ENCODE measurements at places on chromosomes 7 and 10. TPM values are rescaled to one million over a fixed set of nuclear protein-coding genes. Genes with fewer than 3 reads are reported as not detected.

OPN4 gene
- 2.3 TPM for polyA plus RNA-seq

DNA sequence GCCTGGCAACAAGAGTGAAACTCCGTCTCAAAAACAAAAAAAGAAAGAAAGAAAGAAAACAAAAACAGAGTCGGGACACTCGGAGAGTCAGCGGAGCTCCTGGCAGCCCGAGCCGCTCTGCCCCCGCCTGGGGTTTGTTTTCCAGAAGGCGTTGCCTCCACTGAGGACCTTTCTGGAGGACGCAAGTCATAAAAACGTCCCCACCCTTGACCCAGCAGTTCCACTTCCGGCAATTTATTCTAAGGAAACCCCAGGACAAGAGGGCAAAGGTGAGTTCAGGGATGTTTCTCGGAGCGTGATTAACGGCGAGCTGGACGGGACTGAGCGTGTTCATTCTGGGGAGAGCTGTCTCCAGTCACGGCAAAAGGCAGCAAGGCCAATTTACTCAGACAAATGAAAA lies 27.0 kb upstream of the SUN1 start:
- no peak for DNase-seq

DNA sequence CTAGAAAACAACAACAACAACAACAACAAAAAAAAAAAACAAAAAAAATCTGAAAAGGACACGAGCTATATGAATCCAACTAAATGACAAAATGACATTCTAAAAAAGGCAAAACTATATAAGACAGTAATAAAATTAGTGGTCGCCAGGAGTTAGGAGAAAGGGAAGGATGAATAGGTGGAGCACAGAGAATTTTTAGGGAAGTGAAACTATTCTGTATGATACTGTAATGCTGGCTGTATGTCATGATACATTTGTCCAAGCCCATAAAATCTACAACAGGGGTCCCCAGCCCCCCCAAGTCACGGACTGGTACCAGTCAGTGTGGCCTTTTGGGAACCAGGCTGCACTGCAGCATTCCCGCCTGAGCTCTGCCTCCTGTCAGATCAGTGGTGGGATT lies 2.8 kb upstream of the PUS7 start:
- DNase-seq = no peak

DNA sequence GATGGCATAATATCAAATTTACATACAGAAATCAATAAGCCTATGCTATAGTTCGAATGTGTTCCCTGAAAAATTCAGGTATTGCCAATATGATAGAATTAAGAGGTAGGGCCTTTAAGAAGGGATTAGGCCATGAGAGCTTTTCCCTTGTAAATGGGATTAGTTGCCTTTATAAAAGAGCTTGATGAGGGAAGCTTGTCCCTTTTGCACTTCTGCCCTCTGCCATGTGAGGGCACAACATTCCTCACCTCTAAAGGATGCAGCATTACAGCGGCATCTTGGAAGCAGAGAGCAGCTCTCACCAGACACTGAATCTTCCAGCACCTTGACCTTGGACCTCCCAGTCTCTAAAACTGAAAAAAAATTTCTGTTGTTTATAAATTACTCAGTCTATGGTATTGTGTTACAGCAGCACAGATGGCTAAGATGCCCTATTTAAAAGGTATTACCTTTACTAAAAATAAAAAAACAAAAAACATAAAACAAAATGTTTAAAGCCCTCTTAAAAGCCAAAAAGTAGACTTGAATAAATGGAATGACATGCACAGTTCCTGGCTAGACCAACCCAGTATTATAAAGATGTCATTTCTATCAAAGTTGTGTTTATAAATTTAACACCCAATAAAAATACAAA lies 909.6 kb downstream of the REEP3 start:
- DNase-seq = no peak

EBF3 gene
- polyA plus RNA-seq = 71.1 TPM

DNA sequence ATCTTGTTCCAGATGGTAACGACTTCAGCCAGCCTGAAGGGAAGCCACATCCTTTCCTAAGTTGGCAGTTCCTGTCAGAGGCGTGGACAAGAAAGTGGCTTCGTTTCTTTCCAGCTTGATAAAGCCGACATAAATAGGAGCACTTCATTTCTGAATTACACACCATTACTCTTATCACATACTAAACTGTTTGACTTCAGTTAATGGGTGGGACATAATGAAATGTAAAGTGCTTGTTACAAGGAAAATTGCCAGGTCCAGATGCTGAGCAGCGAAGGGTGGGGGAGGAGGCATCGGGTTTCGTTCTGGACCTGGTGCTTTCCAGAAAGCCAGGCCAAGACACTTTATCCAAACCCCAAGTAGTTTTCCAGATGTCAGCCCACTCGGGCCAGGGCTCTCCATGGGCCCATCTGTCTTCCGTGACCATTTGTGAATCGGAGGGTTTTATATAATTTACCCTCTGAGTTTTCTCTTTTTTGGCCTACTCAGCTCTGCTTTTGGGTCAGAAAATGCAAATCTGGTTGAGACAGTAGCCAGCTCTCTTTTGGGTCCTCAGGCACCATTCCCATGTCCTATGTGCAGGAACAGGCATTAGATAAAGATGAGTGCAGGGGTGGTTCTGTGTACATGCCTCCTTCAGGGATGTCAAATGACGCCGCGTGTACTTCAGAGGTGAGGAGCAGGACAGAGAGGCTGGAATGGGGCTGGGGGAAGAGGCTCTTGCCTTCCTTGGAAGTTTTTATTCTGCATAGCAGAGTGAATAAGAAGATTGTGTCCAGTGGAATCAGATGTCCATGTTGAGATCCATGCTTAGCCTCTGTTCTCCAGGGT lies 90.2 kb downstream of the TACC2 start:
- DNase-seq = peak; percentile 82

GRCh38 chr7:96235281-96235680 lies 86.6 kb downstream of the SLC25A13 start:
- DNase-seq = no peak

- DNase-seq = no peak
These were observed 25.2 kb downstream of the TMEM120A start for GRCh38 chr7:75969182-75969581.

DRGX gene
- polyA plus RNA-seq = not detected

SRGN gene
- polyA plus RNA-seq = 21.8 TPM

STEAP2 gene
- 2.6 TPM for polyA plus RNA-seq
